ENCODE measurements at places on chromosomes 3 and 15.

DNA sequence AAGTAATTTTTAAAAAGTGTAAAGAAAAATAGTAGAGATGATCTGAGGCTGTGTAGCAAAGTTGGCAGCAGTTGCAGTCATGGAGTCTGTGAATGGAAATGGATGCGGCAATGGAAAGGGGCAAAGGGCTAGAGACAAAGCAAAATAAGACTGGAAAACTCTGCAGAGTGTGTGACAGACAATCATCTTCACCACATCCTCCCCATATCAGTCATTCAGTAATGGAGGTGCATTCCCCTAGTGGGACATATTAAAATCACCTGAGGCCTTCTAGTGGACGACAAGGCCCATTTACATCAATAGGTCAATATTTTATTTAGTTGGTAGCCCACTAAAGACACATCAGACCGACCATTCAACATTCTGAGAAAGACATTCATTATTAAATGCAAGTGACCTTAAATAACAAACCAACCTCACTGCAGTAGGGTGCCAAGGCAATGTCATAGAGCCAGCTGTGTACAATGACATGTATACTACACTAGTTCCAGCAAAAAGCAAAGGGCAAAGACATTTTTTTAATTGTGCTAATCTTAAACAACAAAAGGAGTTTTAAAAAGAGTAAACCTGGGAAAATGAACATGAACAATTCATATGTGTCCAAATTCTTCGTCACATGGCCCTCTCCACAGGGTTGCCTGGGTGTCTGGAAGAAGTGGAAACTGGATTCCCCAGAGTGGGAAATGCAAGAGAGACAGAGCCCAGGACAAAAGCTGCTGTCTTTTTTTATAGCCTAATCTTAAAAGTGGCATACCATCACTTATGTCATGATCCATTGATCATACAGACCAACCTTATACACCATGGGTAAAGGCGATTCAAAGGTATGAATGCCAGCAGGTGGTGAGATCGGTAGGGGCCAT lies 15.6 kb upstream of the RAP2B start:
- DNase-seq: no peak

DNA sequence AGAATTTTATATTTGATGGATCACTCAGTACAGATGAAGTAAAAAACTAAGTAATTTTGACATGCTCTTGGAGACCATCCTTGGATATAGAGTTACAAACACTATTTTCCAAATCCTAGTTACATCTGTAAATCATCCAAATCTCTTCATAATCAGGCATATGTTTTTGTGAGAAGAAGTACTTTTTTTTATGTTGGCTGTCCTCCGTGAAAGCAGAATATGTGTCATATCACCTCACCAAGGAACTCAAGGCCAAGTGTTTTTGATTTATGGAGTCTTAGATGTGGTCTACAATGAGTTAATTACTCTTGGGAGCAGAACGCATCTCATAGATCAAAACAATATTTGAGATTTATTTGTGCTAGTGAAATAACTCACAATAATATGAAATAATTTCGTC lies 416.5 kb upstream of the TGFBR2 start:
- DNase-seq: no peak

GRCh38 chr3:33425453-33425852 lies 14.8 kb downstream of the UBP1 start:
- DNase-seq: no peak

DNA sequence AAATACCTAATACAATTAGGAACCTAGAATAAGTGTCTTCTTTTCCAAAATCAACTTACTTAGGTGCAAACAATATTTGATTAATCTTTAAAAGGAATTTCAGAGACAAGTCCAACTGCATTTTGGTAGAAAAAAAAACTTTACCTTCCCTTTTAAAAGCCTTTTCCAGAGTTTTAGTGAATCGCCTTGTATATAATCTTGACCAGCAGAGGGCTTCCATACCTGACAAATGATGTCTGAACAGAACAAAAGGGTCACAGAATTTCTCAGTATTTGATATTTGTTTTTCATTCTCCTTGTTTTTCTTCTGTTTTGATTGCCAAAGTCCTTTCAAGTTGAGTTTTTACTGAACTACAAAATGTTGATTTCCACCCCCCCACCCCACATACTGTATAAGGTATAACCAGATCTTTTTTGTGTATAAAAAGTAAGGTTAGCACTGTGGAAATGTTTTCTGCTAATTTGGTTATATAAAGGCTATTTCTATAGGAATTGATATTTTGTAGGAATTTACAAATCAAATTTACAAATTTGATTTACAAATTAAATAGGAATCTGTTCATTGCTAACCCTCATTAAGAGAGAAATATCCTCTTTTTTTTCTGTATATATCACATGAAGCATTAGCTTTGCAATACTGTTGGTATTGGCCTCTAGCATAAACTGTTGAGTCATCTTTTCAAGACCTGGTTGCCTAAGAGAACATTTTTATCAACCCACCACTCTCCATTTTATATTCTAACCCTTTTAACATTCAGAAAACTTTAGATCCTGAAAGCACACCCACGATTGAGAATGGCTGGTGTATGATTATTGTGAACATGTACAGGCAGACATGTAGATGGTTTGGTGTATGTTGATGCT lies 464.1 kb upstream of the RARB start:
- no peak for DNase-seq

GRCh38 chr3:188507244-188507720 lies 353.3 kb downstream of the LPP start:
- DNase-seq: no peak

GRCh38 chr3:188119846-188120245 lies 34.1 kb upstream of the LPP start:
- no peak for DNase-seq

Data from stimulated activated naive CD8-positive, alpha-beta T cell treated with anti-CD3 and anti-CD28 coated beads, Interleukin-15, amount 100 ng/mL, for 72 hours (primary cell).